ENCODE measurements at places on chromosomes 3 and 15.

GRCh38 chr3:133443649-133444422, 44.0 kb downstream of the BFSP2 start:
- DNase-seq, result no peak

DNA sequence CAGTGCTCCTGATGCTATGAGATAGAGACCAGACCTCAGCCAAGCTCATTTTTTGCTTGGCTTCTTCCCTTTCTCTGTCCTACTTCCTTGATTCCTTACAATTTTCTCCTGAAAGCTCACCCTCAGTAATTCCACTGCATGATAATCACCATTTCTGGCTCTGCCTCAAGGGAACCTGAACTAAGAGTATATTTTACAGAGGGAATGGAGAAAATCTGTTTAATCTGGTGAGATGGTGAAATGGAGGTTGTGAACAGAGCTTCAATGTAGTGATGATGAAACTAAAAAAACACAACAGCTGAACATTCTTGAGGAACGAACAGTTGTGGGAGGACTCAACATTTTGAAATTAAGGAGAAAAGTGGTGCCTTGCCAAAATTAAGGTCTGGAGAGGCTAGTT, 16.3 kb downstream of the HHLA2 start:
- no peak for DNase-seq

- no peak for DNase-seq
Observed at GRCh38 chr3:103173940-103174339, 739.1 kb downstream of the ZPLD1 start.

DNA sequence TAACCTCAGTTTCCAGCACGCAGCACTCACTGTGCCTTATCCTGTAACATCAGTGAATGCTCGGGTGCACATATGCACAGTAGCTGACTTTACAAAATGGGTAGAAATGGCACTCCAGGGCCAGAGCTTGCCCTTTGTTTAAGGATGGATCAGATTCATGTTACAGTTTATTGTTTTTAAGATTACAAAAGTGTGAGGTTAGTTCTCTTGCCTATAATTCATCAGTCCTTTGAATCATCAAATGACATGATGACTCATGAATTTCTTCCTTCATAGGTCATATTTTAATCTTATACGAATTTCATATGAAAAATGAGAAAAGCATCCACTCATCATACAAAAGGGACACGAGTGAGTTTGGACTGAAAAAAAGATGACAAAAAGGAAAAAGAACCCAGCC, 545.3 kb downstream of the GBE1 start:
- no peak for DNase-seq

DNA sequence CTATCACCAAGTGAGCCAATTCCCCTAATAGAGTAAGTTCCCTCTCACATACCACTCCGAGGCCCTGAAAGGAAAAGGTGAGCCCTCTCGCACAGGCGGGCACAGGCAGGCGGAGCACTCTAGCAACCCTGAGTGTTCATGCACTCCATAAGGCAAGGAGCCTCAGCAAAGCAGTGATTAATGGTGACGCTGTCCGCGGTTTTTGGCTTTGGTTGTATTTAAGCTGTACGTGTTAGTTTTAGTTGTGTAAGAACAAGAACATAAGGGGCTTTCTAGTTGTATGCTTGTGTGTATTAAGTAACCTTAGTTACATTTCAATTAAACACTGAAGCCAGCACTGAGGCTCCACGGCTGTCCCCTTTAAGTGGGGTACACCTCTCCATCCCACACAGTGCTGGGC, 33.1 kb downstream of the KLHL25 start:
- DNase-seq, result no peak

GRCh38 chr3:69410301-69410700, 24.4 kb upstream of the FRMD4B start:
- DNase-seq, result peak; percentile 86

DNA sequence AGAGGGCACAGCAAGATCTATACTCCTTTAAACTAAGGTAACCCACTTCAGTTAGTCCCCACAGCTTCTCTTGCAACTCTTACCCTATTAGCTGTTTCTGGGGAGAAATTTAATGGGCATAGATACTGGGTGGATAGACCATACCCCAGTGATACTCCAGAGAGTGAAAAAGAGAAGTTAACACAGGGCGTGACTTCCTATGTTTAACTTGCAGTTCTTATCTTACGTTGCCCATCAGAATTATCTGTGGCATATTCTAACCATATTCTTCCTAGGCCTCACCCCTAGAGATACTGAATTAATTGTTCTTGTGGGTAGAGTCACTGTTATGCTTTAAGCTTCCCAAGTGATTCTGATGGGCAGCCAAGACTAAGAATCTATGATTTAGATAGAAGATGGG, 485.4 kb upstream of the TPRG1 start:
- no peak for DNase-seq

DNA sequence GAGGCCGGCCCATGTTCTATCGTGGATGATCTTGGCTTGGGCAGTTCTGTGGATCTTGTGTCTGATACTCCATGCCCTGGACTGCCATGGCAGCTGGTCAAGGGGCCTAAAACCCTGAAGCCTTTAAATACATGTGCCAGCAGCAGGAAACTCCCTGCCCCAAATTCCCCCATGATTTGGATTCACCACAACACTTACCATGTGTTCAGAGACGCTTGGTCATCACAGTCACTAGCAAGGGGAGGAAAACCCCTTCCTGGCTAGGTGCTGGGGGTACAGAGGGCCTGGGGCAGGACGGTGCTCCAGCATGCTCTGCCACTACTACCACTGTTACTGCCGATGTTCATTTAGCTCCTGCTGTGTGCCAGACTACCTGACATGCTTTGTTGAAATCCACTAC, 94.4 kb downstream of the DNAJB8 start:
- DNase-seq, result no peak

- no peak for DNase-seq
Observed at GRCh38 chr15:56798639-56799038, 65.3 kb upstream of the ZNF280D start.

DNA sequence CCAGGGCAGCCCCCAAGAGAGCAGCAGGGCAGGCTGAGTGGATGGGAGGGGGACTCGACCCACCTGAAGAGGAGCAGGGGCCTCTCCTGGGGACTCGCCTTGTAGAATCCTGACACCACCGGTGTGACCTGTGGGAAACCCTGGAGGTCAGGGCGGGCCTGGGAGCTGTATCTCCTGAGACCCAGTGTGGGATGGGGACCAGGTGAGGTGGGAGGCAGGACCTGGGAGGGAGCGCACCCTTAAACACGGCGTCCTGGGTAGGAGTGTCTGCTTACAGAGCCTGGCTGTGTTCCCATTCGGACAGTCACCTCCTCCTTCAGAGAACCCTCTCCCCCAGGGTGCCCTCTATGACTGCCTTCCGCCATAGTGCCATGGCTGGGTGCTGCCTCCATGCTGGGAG, 27.1 kb downstream of the C15orf39 start:
- DNase-seq, result no peak

DNA sequence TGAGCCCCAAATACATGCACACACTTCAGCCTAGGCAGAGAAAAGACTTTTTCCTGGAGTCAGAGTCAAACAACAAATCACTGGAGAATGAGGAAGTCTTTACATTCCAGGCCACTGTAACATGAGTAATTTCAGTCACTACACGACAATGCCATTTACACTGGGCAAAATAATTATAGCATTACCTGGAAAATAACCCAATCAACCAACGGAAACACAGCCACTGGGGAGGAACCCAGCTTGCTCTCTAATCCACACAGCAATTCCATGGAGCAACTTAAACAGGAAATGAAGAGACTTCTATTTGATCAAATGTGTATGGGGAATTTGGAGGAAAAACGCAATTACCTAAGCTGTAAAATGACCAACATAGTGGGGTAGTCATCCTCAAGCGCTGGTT, 15.2 kb downstream of the FSTL1 start:
- DNase-seq, result no peak

- DNase-seq, result no peak
Observed at GRCh38 chr3:106190296-106190695, 321.5 kb upstream of the CBLB start.

GRCh38 chr15:95296643-95297042, 1033.9 kb upstream of the NR2F2 start:
- no peak for DNase-seq

- DNase-seq, result peak; percentile 93
Observed at GRCh38 chr15:69478259-69478781, 25.7 kb downstream of the RPLP1 start.

GRCh38 chr3:156725682-156726081, 51.3 kb downstream of the TIPARP start:
- DNase-seq, result no peak

GRCh38 chr15:61327019-61327631, 98.0 kb upstream of the RORA start:
- DNase-seq, result no peak

DNA sequence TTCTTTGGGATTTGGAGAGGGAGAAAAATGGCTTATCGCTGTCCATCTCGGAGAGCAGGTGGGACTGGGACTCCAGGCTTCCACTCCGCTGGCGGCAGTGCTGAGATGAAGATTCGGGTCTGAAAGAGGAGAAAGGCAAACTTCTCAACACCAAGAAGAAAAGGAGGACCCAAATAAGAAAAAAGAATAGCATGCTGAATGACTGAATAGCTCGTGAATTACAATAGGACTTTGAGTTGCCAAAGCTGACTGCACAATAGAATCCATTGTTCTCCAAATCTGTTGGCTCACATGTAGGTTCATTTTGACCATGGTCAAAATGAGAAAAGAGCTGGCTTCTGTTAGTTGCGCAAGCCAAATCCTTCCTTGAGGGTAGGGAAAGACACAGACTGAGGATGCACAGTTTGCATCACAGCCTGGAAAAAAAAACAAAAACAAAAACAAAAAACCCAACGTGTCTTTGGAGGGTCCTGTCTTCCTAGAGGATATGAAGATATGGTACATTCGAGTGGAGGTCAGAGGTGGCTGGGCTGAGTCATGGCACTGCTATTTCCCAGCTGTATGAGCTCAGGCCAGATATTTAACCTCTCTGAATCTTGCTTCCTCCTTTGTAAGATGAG, 59.3 kb upstream of the LMOD3 start:
- no peak for DNase-seq

- DNase-seq, result no peak
Observed at GRCh38 chr3:114879059-114880031, 267.7 kb downstream of the ZBTB20 start.

GRCh38 chr15:96535148-96535547, 204.6 kb downstream of the NR2F2 start:
- DNase-seq, result no peak

GRCh38 chr3:135181408-135181807, 386.3 kb downstream of the EPHB1 start:
- DNase-seq, result no peak

- no peak for DNase-seq
Observed at GRCh38 chr15:56234804-56235203, 8.9 kb downstream of the RFX7 start.

- no peak for DNase-seq
Observed at GRCh38 chr15:95742836-95743235, 587.7 kb upstream of the NR2F2 start.

GRCh38 chr3:109784852-109785631, 447.7 kb upstream of the DPPA4 start:
- DNase-seq, result no peak

GRCh38 chr15:43082509-43082908, 23.3 kb downstream of the UBR1 start:
- DNase-seq, result no peak

GRCh38 chr3:153897842-153898241, 223.3 kb upstream of the ARHGEF26 start:
- no peak for DNase-seq

DNA sequence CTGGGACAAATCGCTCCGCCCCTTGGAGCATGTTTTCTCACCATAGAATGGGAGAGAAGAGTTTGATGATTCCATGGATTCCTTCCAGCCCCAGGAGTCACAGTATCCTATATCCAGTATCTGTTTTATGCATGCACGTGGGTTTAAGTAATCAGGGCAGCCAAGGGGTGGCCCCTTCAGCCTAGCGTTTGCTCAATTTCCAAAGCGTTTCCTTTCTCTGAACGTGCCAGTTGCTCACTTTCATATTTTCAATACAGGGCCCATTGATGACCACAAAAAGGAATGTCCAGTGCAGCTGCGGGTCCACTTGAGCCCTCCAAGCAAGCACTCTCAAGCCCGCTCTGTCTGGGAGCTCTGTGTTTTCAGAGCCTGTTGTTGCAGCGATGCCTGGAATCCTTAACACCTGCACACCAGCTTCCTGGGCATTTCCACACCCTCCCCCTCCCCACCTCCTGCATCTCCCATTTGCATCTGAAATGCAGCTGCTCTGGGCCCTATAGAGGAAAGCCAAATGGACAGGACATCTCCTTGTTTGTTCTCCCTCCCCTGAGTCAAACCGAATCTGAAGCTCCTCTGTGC, 164.3 kb upstream of the LPP start:
- peak; percentile 44 for DNase-seq

DNA sequence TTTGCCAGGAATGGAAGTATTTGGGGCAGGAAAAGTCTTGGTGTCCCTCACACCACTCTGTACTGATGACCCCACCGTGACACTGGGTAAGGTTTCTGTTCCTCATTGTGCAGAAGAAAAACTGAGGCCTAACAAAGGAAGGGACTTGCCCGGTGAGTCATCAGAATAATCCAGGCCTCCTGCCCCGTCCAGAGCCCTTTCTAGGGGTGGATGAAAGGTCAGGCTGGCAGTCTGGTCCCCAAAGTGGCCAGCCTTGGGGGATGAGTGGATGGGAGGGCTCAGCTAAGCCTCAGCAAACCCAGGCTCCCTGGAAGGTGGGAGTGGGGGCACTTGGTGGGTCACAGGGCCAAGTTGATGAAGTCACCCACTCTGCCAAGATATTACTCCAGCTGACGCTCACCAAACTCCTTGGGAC, 2.3 kb upstream of the DNAH1 start:
- DNase-seq, result no peak

DNA sequence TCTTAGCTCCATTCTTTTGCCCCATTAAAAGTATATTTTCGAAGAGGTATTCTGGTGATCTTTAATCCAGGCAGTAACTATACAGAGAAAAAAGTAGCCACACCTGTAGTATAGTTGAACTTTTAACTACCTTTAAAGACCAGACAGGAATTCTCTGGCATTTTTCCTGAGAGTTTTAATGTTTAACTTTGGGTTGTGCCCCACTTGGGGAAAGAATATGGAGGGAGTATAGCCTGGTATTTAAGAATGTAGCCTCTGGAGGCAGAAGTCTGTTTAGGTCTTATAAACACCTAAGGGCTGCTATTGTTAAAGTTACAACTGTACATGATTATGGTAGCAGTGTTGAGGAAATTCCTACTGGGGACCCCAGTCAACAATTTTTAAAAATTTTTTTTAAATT, 19.3 kb downstream of the C3orf85 start:
- DNase-seq, result no peak

DNA sequence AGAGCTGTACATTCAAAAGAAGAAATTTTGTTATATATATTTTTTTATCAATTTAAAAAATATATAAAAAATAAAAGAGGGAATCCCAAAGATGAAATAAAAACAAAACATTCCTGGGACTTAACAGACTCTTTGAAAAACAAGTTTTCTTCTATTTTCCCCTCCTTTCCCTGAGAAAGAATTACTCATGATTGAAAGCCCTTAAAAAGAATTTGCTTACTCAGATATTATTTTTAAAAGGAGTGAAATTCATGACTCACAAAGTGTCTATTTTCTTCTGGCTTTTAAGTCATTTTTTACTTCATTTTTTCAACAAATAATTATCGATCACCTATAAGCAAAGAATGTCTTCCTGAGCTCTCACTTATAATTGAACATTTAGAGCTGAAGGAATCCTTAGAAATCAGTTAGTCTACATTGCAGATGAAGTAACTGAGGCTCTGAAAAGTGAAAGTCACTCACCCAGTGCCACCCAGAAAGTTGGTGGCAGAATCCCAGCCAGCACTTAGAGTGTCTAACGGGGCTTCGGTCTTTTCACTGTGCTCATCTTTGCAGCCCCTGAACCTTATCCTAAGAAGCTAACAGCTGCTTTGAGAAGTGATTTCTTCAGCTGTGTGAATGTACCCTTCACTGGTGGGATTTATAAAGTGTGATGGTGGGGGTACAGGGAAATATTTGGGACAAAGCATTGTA, 42.5 kb upstream of the NUDT16 start:
- DNase-seq, result no peak
